ENCODE measurements at places on chromosomes 13 and 19.
A peak's percentile ranks its signal among the peaks of the same experiment; 100 is the strongest.

DNA sequence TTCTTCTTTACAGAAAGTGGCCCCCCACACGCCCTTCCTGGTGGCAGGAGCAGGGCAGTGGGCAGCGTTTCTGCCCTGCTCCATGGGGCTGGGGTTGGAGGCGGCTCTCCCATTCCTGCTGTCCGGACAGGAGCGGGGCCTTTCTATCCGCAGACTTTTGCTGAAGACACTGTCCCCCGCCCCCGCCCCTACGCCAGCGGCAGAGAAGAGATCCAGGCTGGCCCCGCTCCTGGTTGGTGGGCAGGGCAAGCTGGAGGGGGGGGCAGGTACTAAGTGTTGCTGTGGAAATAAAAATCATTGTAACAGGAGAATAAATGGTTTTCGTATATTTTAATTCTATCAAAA, 81.7 kb downstream of the ZNF429 start:
- DNase-seq = peak; percentile 50

- peak; percentile 68 for DNase-seq
These were observed 39.6 kb downstream of the SHISA2 start for GRCh38 chr13:26011996-26012821.

DNA sequence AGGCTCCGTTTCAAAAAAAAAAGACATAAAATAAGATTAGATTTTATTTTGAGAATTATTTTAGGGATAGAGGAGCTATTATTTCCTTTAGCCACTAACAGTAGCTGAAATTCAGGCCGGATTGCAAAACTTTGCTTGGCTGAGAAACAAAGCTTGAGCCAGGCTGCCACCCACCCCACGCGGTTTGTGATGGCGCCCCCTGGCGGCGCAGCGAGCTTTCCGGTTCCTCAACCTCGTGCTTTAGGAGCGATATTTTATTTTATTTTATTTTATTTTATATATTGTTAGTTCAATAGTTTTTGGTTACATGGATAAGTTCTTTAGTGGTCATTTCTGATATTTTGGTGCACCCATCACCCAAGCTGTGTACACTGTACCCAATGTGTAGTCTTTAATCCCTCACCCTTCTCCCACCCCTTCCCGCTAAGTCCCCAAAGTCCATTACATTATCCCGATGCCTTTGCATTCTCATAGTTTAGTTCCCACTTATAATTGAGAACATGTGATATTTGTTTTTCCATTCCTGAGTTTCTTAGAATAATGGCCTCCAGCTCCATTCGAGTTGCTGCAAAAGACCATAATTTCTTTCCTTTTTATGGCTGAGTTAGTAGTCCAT, 19.8 kb upstream of the CEACAM4 start:
- no peak for DNase-seq

DNA sequence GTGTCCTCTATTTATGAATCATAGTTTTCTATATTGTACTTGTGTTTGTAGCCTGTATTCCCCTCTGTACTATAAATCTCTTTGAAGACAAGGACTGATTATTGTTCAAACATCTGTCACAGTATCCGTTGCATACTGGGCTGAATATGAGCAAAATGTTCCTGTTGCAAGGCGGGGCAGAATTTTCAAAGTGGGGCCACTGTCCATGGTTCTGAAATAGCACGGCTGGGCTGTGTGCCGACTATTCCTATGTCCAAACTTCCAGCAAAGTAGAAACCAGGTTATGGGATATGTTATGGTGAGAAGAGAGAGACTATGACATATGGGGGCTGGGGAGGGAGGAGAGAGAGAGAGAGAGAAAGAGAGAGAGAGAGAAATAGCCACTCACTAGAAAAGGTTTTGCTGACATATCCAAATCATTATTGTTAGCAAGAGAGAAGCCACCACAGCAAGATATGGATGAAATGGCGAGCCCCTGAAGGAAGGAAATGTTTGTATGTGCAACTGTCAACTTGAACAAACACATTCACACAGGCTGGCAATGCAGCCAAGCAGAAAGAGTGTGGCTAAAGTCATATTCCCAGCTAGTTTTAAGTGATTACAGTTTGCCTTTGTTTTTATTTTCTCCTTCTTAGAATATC, 107.0 kb upstream of the GPR12 start:
- DNase-seq = peak; percentile 16

DNA sequence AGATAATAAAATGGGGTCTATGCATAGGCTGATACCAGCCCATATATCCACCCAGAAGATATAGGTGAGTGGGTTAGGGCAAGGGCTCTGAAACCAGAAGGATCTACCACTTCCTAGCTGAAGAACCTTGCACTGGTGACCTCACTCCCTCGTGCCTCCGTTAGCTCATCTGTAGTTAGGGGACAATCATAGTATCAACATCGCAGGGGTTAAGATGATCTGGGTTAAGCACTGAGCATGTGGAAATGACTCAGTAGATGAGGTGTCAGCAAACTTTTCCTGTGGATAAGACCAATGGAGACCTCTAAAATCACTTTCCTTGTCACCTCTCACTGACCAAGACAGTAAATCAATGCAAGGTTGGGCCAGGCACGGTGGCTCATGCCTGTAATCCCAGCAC, 30.5 kb downstream of the TNFSF14 start:
- no peak for DNase-seq

GRCh38 chr19:35341565-35342225, 6.0 kb upstream of the FFAR1 start:
- DNase-seq = no peak

DNA sequence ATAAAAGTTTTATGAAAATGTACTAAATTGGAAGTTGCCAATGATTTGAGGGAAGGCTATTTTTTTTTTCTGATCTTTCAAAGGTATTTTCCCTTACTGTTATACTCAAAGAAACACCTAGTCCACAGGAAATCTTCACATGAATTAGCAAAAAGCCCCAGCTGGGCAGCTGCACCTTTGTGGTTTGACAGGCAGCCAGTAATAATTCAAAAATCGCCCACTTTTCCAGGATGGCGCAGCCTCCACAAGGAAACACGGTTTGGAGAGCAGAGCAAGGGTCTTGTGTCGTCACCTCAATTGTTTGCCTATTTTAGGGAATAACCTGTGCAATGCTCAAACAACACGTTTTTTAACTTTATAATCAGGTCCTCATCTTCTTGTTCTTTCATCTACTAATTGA, 324.9 kb upstream of the GPC6 start:
- DNase-seq = no peak

Measured in common myeloid progenitor, CD34-positive (primary cell).